ENCODE measurements at places on chromosomes 11 and 22.

- no peak for DNase-seq
Measured at GRCh38 chr22:49975543-49976389, 15.2 kb downstream of the PIM3 start.

DNA sequence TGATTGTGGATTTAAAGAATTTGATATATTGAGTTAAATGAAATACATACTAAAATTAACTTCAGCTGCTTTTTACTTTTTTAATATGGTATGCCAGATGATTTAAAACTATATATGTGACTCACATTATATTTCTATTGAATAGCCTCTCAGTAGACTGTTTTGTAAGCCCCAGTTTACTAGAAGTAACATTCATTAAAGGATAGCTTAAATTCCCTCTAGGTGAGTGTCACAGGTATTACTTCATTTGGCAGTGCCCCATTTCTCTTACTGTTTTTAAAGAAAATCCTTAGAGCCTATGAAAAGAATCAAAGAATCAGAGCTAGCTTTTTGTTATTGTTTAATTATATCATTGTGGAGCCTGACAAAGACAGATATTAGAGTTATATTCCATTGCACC is 48.6 kb downstream of the ZC3H12C start:
- DNase-seq = no peak

GRCh38 chr22:32058656-32059260 is 15.7 kb downstream of the SLC5A1 start:
- DNase-seq = no peak

- DNase-seq = no peak
Measured at GRCh38 chr11:44849922-44850321, 100.8 kb downstream of the TP53I11 start.

- no peak for DNase-seq
Measured at GRCh38 chr11:85732965-85733364, 47.0 kb upstream of the CCDC89 start.

DNA sequence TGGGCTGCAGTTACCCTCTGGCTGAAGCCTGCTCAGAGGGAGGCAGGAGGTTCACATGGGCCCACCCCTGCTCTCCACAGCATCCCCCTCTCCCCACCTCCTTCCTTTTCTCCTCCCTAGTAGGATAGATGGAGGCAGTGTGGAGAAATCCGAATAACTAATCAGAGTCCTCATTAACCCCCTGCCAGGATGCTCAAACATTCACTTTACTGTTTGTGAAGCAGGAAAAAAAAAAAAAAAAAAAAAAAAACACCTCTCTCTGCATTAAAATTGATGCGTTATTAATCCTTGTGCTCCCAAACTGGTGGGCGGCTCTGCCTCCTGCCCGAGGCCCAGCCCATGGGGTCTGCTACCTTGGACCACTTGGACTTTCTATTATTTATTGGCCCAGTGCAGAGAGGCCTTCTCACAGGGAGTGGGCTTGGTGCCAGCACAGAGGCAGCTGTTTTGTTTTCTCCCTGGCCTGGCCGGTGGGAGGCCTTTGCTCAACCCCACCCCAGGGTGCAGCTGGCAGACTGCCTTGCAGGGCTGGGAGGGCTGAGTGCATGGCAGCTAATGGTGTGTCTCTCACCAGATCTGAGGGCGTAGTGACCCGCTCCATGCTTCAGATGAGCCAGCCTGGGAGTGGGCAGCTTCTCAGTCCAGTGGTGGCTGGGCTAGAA is 150.7 kb downstream of the PKNOX2 start:
- no peak for DNase-seq

DNA sequence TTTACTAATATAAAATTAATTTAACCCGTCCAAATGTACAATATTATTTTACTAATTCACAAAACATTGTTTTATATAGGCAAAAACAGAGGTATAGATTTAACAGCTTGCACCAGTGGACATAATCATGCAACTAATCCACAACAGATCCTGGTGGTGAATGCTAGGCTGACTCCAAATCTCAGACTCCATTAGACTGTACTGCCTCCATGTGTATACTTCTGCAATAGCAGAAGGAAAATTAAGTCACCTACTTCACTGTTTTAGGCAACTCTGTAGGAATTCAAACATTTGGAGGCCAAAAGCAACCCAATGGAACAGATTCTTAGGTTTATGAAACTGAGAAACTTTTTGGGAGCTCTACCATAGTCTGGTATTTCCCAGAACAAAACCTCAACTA is 30.0 kb upstream of the RAB39A start:
- DNase-seq = no peak

DNA sequence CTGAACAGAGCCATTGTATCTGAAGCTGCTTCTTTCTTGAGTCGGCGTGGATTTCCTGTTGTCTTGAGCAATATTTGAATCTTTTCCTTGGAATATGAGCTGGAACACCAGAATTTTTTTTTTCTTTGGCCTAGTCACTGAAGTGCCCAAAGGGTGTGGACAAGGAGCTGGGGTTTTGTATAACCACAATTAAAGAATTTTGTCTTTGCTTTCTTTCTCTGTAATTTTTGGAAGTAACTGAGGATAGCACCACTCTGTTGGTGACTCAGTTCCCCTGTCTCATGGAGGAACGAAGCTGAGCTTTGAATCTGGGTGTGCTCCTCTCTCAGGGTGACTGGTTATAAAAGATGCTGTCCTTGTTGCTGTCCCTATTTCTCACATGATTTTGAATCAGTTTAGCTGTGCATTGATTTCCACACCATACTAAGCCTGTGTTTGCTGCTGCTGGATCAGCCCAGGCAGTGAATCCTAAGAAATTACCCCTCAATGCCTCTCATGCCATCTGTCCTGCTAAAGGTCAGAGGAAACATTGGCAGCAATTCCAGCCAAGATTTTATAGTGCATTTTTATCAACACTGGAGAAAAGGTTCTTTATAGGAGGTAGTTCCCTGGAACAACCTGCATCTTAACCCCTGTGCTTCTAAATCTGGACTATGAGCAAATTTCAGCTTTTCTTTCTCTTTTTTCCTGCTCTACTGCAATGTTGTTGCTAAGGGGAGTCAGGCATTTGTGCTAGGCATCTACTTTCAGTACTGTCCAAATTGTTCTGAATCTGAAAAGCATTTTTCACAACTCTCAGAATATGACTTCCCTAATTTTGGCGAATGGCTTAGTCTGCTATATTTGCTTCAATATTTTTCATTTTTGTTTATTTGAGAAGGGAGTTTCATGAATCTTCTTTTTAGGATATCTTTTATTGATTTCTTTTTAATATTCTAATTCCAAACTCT is 540.8 kb downstream of the SOX6 start:
- DNase-seq = no peak

DNA sequence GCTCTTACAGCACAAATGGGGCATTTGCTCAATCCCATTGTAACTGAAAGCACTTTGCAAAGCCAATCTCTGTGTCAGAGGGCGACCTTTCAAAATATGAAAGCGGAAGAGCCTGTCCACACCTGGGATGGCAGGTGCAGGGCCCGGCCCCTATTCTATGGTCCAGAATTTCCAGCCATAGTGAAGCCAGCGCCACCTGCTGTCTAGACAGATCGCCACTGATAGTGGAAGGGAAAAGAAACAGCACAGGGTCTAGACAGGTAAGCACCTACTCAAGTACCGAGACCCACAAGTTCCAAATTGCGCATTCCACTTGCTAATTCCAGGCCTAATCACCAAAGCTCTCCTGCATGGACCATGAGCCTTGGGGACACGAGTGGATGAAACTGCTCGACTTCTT is 141.4 kb downstream of the NTM start:
- no peak for DNase-seq

GRCh38 chr11:14611939-14612338 is 31.7 kb upstream of the PDE3B start:
- DNase-seq = no peak

DNA sequence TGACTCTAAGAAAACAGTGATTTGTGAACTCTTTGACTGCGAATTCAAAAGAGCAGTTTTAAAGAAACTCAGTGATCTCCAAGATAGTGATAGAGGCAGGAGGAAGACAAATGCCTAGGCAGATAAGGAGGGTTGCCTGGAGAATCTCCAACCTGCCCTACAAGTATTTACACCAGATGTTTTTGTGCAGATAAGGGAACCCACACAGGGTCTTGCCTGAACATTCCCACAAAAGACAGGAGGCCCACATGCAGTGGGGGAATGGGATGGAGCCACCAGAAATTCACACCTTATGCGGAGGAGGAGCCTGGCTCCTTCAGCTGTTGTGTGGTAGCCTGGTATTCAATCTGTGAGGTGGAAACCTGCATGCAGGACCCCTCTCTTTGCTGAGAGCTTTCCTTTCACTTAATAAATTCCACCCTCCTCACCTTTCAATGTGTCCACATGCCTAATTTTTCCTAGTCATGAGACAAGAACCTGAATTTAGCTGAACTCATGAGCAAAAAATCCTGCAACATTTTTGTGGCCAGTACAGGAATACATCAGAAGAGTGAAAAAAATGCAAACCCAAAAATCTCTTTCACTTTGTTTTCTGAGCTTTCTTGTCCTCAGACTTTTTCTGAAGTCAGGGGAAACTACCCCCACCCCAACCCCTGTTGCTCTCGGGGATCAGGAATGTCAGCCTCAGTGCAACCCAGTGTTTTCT is 8.1 kb upstream of the GLYAT start:
- DNase-seq = no peak

- DNase-seq = no peak
Measured at GRCh38 chr11:86698639-86699038, 26.2 kb upstream of the ME3 start.

DNA sequence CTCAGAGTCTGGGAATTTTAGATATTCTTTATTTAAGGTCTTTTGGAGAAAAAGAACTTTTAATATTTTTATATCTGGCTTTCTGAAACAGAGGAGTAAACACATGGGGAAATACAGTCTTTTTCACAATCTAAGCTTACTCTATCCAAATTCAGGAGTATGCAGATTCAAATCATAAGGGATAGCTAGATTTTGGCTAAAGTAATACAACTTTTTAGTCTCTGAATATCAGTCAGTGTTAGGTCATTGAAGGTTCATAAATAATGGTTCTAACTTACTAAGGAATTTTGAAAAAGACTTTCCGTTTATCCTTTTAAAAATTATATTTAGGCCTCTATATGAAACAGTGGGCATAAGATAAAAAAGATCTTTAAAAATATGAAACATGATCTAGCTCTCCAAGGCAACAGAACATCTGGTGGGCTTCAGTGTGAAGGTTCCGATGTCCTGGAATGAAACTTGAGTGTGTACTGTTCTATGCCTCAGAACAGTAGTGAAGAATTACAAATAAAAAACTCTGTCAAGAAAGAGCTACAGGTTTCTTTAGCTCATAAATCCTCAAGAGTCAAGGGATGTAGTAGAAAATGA is 165.2 kb upstream of the PDGFD start:
- no peak for DNase-seq

GRCh38 chr22:35198738-35199137 is 58.6 kb upstream of the HMGXB4 start:
- DNase-seq = no peak

GRCh38 chr11:110338684-110339083 is 42.3 kb upstream of the RDX start:
- DNase-seq = no peak
